ENCODE measurements at places on chromosomes 11 and 22. TPM values are rescaled to one million over a fixed set of nuclear protein-coding genes. Genes with fewer than 3 reads are reported as not detected.

The OR4D11 gene
- total RNA-seq: not detected

The DNAJC4 gene
- 27.2 TPM for total RNA-seq

The MISFA gene
- total RNA-seq: 4.4 TPM

The KRTAP5-1 gene
- total RNA-seq: not detected
